Esophagus muscularis mucosa (tissue), 4 donors: ENCODE measurements at places on chromosomes 3 and 15. TPM values are rescaled to one million over a fixed set of nuclear protein-coding genes. Genes with fewer than 3 reads are reported as not detected.
A peak's percentile ranks its signal among the peaks of the same experiment; 100 is the strongest.

Gene KBTBD13
- not detected for total RNA-seq

Gene LTK
- 2.4 TPM for total RNA-seq

GRCh38 chr3:146384786-146385185, 84.6 kb downstream of the PLSCR2 start:
- no peak overlapping the region for H3K27ac ChIP-seq
- H3K4me1 ChIP-seq = no peaks in the 10 kb centered on the region
- no peaks in the 10 kb centered on the region for H3K27me3 ChIP-seq
- no peak overlapping the region for H3K4me3 ChIP-seq

DNA sequence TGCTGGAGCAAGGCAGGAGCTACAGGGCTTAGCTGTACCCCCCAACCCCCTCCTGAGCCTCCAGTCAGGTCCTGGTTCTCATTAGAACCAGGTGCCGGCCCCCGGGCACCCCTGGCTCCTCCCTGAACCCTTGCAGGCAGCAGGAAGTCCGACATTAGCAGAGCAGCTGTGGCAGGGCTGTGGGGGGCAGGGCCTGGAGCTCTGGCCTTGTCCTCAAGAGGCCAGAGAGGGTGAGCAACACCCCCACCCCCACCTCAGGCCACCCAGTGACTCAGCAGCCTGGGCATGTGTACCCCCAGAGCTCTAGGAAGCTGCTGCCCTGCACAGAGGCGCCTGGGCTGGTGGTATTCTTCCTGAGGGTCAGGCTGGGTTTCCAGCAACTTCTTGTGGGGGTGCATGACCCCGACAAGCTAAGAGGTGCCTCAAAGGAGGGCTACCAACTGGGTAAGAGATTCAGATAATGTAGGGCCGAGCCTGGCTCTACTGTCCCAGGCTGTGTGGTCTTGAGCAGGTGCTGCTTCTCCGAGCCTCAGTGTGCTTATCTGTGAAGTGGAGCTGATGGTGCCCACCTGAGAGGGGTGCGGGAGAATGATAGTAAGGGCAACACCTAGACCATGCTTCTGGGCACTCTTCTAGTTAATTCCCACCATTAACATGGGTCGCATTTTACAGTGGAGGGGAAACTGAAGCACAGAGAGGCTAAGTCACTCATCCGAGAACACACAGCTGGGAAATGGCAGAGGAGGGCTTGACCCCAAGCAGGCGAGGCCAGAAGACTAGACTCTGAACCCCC, 16.0 kb downstream of the H1-8 start:
- no peak overlapping the region for H3K4me3 ChIP-seq
- H3K27me3 ChIP-seq = no peaks in the 10 kb centered on the region
- H3K27ac ChIP-seq = peak overlapping the region; percentile 4
- peaks cover 53% of the 10 kb centered on the region for H3K36me3 ChIP-seq
- no peak for DNase-seq

GRCh38 chr15:25850154-25851111, 12.7 kb downstream of the ATP10A start:
- DNase-seq = peak; percentile 96
- peaks cover 78% of the 10 kb centered on the region for H3K4me1 ChIP-seq
- no peaks in the 10 kb centered on the region for H3K36me3 ChIP-seq
- H3K27ac ChIP-seq = peak overlapping the region; percentile 90
- no peaks in the 10 kb centered on the region for H3K27me3 ChIP-seq
- peak overlapping the region; percentile 49 for H3K4me3 ChIP-seq

- peaks cover 25% of the 10 kb centered on the region for H3K4me1 ChIP-seq
- H3K4me3 ChIP-seq = no peak overlapping the region
- peak overlapping the region; percentile 56 for H3K27ac ChIP-seq
- no peak for DNase-seq
- no peaks in the 10 kb centered on the region for H3K27me3 ChIP-seq
Observed at GRCh38 chr3:143822798-143823197, 25.5 kb downstream of the SLC9A9 start.
